ENCODE measurements at places on chromosomes 7 and 10.

GRCh38 chr10:34709637-34710390 lies 105.3 kb downstream of the PARD3 start:
- no peak for DNase-seq

GRCh38 chr7:151402029-151402835 lies 7.6 kb downstream of the WDR86 start:
- DNase-seq, result no peak

DNA sequence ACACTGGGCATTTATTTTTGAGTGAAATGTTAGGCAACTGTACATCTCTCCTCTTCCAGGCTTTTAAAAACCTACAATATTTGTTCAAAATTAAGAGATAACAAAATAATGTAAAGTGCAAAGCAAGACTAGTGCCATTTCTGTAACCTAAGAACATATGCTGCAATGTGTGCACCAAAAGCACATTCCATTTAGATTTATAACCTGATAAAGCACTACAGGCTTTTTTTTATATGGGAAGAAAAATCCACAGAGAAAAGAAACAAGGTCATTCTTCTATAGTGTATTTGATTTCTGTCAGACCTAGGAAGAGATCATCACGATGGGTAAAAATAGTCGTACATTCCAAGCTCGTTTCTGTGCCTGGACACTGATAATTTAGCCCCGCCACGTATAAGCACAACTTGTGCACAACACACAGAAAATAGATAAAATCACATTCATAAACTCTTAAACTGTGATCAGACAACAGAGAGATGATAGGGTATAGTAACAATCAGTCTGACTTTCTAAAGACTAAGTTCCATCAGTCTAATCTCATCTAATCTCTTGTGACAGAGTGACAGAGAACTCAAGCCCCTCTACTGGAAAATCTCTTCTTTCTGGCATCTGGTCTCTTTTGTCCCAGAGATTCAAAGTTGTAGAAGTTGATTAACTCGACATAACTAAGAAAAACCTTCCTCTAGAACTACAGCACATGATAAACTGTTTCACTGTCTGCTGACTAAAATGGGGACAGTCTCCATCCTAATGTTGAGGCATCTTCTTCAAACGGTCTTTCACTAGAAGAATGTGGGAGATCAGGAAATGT lies 6.7 kb downstream of the LAMB1 start:
- DNase-seq, result no peak

GRCh38 chr7:47529405-47529804 lies 52.5 kb downstream of the TNS3 start:
- no peak for DNase-seq

DNA sequence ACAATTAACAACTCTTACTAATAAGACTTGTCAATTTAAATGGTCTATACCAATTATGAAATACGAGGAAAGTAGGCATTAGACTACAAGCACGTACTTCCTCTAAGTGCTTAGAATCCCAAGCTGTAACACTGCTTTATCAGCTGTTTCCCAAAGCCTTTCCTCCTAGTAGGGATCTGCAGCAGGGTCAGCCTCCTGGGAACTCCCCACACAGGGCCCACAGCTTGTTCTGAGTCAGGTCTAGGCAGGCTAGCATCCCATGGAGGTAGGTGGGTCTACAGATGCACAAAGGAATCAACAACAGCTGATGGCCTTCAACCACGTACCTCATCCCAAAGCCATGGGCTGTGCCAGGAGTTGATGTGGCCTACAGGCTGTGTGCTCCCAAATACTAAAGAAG lies 14.7 kb downstream of the MMS19 start:
- DNase-seq, result no peak

DNA sequence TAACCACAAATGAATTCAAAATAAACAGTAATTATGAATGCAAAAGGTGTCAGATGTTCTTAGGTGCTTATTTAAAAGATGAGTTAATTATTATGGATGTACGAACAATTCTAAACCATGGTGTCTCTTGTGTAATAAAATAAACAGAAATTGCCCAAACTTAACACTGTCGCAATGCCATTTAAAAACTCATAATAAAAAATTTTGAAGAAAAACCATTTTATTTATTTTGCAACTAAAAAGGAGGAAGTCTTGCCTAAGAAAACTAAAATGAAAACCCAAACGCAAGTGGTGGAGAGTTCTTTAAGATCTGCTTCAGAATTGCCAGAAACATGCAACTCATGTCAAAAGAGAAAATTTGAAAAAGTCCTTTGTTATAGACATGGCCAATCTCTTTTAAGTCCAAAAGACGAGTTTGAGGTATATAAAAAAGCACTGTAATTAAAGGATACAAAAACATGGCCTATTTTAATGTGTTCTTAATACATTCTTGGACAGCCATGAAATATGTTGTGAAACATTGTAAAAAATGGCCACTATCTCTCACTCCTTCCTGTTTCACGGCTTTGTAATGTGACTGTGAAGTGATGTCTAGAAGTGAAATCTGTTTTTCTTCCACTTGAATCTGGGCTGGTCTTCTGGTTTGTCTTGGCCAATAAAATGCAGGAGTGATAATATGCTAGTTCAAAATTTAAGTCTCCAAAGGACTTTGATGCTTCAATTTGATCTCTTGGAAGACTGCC lies 322.9 kb downstream of the PRPF18 start:
- DNase-seq, result no peak

GRCh38 chr7:129864042-129864441 lies 88.7 kb downstream of the UBE2H start:
- no peak for DNase-seq

- no peak for DNase-seq
Measured at GRCh38 chr10:77004917-77005564, 632.6 kb downstream of the KCNMA1 start.

GRCh38 chr7:150511048-150511447 lies 3.6 kb upstream of the GIMAP7 start:
- DNase-seq, result no peak

DNA sequence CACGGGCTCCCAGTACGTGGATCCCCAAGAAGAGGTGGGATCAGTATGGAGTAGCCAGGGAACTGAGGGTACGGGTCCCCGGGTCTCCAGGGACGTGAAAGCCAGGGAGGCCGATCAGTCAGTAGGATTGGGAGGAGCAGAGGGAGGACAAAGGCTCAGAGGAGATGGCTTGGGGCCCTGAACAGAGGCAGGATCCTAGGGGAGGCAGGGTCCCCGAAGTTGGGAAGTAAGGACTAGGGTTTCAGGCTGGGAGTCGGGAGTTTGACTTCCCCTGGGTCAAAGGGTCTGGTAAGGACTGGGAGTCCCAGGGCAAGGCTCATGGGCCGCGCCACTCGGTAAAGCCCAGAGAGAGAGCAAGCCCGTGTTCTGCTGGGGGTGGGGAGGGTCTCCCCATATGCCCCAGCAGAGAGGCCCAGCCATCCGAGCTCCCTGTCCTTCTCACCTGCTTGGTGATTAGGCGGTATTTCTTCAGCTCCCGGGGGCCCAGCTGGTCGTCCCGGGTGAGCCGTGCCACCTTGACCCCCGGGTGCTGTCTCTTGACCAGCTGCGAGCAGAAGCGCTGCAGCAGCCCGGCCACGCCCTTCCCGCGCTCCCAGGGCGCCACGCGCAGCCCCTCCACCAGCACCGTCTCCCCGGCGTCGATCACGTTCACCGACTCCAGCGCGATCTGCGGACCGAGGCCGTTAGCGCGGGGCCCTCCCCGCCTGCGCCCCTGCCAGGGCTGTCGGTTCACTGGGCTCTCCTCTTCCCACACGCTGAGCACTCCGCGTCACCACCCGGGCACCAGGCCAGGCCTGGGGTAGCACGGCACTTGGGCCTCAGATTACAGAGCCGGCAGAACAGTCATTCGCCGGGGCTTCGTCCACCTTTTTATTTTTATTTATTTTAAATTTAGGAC lies 7.0 kb downstream of the NAT16 start:
- DNase-seq, result no peak

GRCh38 chr7:5831196-5831595 lies 49.4 kb upstream of the OCM start:
- DNase-seq, result no peak

GRCh38 chr7:1697499-1698125 lies 27.5 kb downstream of the ELFN1 start:
- DNase-seq, result no peak

- no peak for DNase-seq
Measured at GRCh38 chr7:137937202-137937560, 64.7 kb downstream of the CREB3L2 start.

- no peak for DNase-seq
Measured at GRCh38 chr7:13904689-13905088, 84.8 kb downstream of the ETV1 start.

GRCh38 chr10:88805361-88805760 lies 2.8 kb downstream of the LIPM start:
- DNase-seq, result no peak

- DNase-seq, result peak; percentile 77
Measured at GRCh38 chr7:20435305-20435704, 104.6 kb downstream of the ITGB8 start.

GRCh38 chr7:56174875-56175760 lies 58.9 kb upstream of the NUPR2 start:
- DNase-seq, result no peak

- DNase-seq, result no peak
Measured at GRCh38 chr7:152504367-152504766, 68.6 kb upstream of the KMT2C start.

GRCh38 chr10:119306514-119306951 lies 99.2 kb downstream of the GRK5 start:
- no peak for DNase-seq

- DNase-seq, result no peak
Measured at GRCh38 chr10:11831520-11831951, 8.4 kb downstream of the PROSER2 start.

- DNase-seq, result no peak
Measured at GRCh38 chr10:103921248-103921647, 3.3 kb upstream of the STN1 start.

DNA sequence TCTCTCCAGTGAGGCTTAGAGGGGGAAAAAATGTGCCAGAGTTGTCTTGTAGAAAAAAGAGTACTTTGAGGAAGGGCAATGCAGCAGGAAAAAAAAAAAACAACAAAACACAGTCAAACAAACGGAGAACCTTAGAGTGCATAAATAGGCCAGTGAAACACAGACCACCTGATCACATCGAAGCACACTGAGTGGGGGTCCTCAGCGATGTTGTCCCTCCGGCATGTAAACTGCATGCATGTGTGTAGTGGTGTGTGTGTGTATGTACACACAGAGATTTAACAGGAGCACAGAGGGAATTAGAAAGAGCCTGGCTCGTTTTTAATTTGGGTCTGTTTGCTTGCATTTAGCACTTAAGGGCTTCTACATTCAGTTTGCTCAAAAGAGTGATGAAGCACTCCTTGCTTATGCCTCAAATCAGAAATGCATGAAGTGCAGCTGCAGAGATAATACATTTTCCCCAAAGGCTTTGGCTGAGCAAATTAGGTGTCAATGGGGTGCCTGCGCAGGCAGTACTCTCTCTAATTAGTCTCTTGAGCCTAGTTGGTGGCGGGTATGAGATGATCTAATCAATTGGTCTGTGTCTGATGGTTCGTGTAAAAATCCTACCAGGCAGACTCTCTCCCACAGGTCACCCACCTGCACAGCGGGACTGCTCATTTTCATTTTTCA lies 62.7 kb upstream of the FZD1 start:
- no peak for DNase-seq

- no peak for DNase-seq
Measured at GRCh38 chr10:9254353-9254752, 1199.9 kb downstream of the GATA3 start.

GRCh38 chr7:86975449-86975848 lies 84.0 kb downstream of the ELAPOR2 start:
- no peak for DNase-seq

DNA sequence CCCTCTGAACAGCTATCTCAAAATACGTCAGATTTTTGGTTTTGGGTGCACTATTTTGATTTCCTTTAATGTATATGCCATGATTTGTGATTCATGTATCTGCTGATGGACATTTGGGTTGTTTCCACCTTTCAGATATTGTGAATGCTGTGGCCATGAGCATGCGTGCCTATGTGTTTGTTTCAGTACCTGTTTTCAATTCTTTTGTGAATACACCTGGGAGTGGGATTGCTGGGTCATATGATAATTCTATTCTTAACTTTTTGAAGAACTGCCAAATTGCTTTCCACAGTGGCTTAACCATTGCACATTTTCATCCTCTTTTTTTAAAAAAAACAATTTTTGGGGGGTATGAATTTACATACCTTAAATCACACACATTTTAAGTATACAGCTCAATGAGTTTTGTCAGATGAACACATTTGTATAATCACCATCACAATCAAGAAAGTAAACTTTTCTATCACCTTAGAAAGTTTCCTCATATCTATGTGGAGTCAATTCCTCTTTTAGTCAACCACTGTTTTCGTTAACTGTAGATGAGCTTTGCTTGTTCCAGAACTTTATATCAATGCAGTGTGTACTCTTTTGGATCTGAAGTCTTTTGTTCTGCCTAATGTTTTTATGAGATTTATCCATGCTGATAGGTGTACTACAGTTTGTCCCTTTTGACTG lies 36.9 kb downstream of the CYP26A1 start:
- DNase-seq, result peak; percentile 1

DNA sequence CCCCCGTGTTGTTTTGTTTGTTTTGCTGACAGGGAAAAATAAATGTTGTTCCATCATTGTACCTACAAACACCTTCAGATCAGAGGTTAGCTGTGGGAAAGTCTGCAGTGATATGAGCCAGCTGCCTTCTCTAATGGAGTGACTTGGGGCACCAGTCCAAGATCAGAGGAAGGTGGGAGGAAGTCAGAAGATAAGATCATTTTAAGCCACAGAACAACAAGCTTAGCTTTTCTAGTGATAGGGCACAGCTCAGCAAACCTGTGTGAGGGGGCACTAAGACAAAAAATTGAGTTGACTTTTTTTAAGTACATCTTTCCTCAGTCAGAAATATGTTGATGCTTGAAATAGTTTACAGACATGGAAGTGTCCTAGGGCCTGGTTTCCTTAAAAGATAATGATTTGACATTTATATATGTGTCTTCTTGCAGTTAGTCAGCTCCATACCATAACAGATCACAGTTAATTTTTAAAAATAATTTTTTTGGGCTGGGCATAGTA lies 240.3 kb upstream of the KAT6B start:
- no peak for DNase-seq
